AG10803 (cell line): ENCODE measurements at places on chromosomes 12 and 14.

DNA sequence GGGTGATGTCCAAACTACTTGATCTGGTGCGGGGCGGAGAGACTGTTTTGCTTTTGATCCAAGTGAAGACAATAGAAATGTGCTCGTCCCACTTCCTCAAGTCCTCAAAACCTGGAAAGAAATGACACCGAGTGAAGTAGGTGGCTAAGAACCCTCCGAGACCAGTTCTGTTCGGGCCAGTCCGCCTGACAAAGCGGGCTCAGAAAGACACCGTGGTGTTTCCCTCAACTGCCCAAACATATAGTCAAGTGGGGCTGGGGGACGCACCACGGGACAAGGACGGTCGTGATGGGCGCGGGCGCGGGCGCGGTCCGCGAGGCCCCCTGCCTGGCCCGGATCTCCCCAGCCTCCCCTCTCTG, 1.6 kb downstream of the PHLDA1 start:
- peak; percentile 58 for DNase-seq

GRCh38 chr14:64830961-64831360, 48.7 kb downstream of the SPTB start:
- DNase-seq = no peak

DNA sequence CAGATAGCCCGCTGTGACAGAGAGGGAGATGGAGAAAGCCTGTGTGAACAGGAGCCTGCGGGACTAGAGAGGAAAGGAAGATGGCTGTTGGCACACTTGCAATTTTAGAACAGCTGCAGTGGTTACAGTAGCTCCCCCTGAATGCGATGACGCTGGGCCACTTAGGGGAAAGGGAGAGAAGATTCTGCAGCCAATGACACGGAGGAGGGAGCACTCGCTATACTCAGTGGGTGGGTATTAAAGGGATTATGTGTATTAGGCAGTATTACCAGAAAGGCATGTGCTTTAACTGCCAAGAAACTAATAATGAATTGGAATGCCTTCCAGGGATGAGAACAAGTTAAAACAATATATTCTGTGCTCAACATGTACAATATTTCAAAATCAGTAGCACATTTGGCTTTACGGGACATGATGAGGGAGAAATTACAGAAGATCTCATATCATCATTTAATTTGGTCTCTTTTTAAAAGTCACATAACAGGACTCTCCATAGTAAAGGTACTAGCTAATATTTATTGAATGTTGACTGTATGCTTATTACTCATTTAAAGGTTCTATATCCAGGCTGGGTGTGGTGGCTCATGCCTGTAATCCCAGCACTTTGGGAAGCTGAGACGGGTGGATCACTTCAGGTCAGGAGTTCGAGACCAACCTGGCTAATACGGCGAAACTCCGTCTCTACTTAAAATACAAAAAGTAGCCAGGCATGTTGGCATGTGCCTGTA, 35.9 kb upstream of the FOS start:
- DNase-seq = peak; percentile 90

DNA sequence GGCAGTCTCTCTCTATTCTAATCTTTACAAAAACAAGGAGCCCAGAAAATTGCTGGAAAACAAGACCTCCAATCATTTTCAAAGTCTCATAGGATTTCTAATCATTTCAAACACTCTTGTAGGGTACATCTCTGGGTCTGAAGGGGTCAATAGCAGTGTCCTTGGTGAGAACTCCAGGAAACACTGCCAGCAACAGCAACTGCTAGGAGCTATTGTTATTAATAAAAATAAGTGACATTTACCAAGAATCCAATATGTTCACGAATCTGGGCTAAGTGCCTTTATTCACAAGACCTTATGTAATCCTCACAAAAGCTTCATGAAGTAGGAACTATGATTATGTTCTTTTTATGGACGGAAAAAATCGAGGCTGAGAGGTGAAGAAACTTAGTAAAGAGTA, 72.8 kb downstream of the TTC7B start:
- no peak for DNase-seq
